ENCODE measurements at places on chromosomes 3 and 15.

DNA sequence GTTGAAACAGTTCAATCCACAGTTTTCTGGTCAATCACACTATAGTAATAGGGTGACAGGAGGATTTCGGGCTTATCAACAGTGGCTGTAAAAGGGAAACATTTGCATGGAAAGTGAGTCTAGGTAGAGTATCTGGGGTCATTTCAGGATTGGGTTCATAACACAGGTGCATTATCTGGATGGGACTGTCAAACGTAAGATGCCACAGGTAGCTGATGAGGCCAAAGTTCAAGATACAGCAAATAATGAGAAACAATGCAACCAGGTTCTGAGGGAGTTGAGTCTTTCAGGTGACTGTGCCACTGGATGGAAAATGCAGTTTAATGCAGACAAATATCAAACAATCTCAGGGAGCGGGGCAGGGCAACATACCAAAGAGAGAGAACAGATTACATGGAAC lies 62.2 kb downstream of the WDR76 start:
- no peak for DNase-seq

- no peak for DNase-seq
These were observed 15.3 kb upstream of the KBTBD12 start for GRCh38 chr3:127899766-127900165.

DNA sequence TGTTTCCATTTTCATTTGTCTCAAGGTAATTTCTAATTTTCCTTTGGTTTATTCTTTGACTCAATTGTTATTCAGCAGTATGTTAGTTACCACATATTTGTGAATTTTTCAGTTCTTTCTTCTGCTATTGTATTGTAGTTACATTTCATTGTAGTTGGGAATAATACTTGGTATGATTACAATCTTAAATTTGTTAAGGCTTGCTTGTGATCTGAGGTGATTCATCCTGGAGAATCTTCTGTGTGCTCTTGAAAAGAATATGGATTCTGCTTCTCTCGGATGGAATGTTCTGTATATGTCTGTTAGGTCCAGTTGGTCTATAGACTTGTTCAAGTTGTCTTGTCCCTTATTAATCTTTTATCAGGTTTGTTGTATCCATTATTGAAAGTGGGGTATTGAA lies 63.4 kb upstream of the VEPH1 start:
- DNase-seq, result no peak

- DNase-seq, result no peak
These were observed 70.7 kb downstream of the APBA2 start for GRCh38 chr15:28956491-28956890.

DNA sequence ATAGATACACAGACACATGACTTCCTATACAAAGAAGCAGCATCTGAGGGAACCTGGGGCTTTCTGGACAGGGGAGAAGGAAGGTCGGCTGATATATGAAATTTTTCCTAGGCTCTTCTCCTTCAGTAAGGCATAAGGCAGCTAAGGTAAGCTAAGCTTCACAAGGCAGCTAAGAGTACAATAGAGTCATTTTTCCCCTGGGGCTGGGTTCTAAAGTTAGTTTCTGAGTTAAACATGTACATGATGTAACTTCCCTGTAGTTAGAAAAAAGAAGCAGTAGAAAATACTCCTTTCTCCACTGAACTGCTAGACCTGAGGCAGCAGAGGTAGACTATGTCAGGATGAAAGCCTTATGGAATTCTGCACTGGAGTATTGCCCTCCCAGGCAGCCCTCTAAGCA lies 109.6 kb downstream of the PLD1 start:
- DNase-seq, result no peak

GRCh38 chr15:92627014-92627413 lies 28.6 kb downstream of the FAM174B start:
- no peak for DNase-seq

DNA sequence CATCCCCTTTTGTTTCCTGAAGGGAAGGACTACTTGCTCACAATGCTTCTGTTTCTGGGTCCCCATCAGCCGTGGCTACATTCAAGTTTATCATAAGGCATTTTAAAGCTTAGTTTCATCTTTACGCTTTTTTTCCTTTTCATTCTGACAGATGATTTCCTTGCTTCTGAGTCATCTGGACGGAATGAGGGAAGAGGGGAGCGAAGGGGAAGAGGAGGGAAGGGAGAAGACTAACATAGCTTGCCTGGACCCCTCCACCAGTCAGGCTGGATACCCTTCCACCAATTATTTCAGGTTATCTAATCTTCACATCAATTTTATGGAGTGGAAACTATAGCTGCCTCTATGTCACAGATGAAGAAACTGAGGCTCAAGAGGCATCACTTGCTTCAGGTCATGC lies 27.6 kb downstream of the FAM3D start:
- no peak for DNase-seq

DNA sequence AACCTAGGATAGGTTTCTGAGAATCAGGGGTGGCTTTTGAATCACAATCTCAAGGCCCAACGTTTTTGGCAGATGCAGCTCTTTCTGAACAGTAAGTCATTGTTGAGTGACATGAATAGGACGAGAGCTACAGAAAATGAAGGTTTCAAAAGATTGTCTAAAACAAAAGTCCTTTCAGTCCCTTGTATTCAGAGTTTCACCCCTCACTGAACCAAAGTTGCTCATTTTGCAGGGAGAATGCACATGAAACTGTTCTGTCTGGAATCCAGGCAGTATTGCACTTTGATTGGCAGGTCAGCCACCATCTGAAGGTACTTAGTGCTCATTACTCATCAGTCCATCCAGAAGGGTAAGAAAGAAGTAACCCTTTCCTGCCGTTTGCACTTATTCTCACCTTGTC lies 24.1 kb upstream of the RASGRP1 start:
- no peak for DNase-seq

DNA sequence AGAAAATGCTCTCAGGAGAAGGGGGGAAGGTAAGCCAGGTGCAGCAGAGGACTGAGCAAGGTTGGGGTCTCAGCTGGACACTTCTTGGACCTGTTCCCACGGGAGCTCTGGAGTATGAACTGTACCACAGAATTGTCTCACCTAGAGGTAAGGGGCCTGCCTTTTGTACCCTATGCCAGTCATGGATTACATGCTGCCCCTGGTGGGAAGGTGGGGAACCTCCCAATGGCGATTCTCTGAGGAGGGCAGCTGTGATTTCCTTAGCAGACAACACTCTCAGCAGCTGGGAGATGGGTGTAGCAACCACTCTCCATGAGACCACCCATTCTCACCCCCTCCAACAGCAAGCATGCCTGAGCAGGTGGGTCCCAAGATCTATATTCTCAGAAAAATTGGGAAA lies 329.4 kb upstream of the CTNNB1 start:
- DNase-seq, result no peak

GRCh38 chr15:82303956-82304777 lies 41.5 kb downstream of the SAXO2 start:
- no peak for DNase-seq

DNA sequence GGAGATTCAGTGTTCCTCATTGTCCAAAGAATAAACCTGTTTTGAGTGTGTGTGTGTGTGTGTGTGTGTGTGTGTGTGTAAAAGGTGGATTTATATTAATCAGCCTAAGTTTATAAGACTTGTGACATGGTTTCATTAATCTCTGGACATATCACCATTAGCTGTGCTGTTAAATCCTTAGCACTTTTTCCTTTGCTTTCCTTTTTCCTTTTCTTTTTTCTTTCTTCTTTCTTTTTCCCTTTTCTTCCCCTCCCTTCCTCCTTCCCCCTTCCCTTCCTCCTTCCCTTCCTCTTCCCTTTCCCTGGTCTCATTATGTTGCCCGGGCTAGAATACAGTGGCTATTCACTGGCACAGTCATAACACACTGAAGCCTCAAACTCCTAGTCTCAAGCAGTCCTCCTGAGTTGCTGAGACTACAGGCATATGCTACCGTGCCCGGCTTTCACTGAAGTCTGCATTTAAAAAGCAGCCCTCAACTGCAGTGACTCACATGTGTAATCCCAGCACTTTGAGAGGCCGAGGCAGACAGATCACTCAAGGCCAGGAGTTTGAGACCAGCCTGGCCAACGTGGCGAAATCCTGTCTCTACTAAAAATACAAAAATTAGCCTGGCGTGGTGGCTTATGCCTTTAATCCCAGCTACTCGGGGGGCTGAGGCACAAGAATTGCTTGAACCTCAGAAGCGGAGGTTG lies 28.6 kb upstream of the ITPKA start:
- DNase-seq, result no peak

GRCh38 chr3:146326875-146327543 lies 76.1 kb upstream of the PLSCR4 start:
- no peak for DNase-seq

DNA sequence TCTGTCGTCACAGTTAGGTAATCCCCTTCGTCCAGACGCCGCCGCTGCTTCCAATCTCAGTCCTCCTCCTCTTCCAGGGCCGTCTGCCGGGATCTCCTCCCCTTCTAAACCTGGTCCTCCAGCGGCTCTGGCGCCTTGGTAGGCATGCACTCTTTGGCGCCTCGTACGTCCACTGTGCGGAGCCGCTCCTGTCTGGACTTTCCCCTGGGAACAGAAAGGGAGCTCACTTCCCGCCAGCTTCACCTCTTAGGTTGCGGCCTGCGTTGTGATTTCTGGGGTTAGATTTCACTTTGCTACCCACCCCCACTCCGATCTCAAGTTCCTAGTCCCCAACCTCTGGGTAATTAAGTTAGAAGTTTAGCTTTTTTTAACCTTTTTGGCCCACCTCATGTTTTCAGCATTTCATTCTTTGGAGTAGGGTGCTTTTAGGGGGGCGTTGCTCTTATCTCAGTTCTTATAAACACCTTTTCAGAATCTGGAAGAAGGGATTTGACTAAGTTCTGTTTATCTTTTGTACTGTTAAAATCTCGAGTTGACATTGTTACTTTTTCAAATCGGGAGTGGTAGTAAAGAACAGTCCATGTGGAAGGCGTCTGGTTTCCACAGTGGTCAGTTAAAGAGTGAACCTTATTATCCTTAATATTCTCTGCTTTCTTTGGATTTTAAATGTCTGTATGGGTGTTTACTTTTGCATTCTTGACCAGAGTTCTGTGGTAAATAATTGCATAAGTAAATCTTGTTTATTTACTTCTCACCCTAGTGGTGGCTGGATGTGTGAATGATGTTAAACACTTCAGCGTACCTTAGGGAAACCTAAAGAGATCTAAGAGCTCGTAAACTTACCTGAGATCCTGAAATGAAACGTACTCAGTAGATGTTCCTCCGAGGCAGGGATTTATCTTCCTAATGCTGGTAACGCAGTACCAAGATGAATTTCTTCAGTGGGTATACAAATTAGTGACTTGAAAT lies 611 bp downstream of the CTDSPL2 start:
- no peak for DNase-seq

- no peak for DNase-seq
These were observed 43.6 kb upstream of the PIAS1 start for GRCh38 chr15:68010361-68011153.

DNA sequence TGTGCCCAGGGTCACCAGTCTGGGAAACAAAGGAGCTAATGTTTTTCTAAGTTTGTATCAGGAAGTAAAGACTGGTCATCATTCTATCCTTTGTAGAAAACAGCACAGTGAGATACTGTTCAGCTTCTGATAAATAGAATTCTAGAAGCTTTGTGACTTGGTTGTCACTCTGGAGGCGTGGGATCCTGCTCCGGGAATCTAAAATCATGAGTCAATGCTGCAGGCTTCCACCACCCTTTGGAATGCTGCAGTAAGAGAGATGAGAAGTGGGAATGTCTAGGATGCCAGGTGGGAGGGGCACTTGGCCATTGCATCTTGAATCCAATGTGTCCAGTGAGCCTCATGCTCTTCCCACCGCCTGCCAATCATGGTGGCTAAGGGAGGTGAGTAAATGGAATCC lies 40.9 kb downstream of the SAMMSON start:
- DNase-seq, result no peak

- DNase-seq, result no peak
These were observed 2.2 kb upstream of the NR2F2 start for GRCh38 chr15:96328181-96328876.

DNA sequence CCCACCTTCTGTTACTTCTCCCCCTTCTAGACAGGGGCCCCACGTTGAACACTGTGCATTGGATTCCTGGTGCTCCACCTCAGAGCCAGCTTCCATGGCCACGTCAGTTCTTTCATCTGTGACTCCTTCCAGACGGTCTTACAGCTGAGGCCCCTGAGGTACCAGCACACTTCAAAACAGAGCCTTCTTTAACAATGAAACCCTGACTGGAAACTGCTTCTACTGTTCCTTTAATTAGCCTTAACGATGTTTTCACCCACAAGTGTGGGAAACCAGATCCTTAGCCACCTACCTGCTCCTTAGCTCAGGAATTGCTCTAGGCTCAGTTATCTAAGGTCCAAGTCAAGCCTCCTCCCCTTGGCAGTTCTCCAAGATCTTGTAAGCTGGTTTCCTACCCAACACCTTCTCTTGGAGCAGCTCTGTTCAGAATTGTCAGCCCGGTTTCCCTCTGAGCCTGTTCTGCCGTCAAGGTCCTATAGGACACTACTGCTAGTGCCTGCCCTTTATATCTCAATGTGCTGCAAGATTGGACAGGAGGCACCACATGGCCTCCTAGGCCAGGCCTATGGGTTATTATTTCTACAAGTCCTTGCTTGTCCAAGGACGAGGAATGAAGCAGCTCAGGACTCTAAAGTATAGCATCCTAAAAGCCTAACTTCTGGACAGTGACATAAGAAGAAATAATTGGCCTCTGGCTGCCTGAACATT lies 80.7 kb downstream of the FMN1 start:
- no peak for DNase-seq

DNA sequence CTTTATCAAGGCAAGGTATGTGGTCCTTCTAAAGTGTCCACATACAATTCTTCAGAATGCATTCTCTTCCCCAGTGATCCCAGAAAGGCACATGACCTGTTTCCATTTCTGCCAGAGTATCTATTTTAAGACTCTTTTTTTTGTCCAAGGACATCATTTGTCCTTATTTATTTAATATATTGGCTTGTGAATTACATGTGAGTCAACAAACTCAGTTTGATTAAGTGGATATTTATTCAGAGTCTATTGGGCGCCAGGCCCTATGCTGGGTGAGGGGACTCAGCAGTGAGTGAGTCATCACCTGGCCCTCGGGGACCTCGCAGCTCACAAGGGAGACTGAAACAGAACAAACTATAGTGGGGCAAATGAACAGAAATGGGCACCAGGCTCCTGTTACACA lies 136.8 kb downstream of the SNRK start:
- DNase-seq, result no peak

GRCh38 chr3:184040010-184040409 lies 8.5 kb downstream of the HTR3D start:
- no peak for DNase-seq

DNA sequence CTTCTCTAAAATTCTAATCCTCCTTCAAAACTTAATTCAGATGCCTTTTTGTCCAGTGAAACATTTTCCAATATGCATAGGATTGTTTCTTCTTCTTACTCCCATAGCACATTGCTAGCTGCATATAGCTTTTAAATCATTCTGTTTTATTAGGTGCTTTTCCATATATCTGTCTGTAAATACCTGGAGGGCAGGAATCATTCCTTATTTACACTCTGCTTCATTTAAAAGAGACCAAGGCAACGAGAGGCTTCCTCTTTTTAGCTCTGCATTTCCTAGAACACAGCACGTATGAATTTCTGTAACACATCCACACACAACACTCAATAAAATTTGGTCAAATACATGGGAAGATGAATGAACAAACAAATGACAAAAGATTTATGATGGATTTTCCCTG lies 43.5 kb upstream of the KPNA4 start:
- no peak for DNase-seq

- no peak for DNase-seq
These were observed 34.7 kb downstream of the POLG start for GRCh38 chr15:89299896-89300295.
